EL (cell line): ENCODE measurements at places on chromosomes 13 and 19.
A peak's percentile ranks its signal among the peaks of the same experiment; 100 is the strongest.

- DNase-seq, result no peak
Observed at GRCh38 chr19:3976495-3977241, 5.8 kb upstream of the DAPK3 start.

DNA sequence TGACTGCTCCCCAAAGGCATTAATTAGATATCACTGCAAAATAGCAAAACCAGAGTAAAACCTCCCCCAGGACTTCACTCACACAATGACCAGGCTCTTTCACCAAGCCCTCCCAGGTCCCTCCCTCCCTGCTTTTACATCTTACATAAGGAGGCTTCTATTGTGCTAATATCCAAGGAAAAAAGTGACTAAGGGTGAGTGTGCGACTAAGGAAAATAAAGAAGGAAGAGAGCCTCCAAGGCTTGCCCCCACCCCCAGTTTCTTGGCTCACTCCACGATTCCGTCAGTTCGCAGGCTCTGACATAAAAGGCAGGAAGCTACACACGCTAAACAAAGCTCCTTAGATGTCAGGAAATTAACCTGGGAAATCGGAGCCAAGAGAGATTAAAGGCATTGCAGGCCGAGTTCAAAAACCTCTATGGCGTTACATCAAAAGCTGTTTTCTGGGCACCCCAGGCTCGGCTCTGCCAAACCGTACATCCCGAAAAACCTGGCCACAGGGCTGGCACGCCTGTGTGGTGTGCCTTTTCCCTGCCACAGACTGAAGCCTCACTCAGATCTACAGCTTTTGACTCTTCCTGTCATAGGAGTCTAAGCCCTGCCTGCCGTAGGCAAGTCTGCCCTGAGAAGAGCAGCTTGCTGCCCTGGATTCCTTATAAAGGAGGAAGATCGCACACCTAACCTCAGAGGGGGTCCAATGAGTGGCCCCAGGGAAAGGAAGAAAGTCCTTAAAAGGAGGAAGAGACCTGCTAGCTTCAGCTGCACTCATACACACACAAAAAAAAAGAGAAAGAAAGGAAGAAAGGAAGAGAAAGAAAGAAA, 67.0 kb upstream of the SERP2 start:
- peak; percentile 94 for DNase-seq

GRCh38 chr13:29567411-29567810, 28.1 kb downstream of the SLC7A1 start:
- no peak for DNase-seq

DNA sequence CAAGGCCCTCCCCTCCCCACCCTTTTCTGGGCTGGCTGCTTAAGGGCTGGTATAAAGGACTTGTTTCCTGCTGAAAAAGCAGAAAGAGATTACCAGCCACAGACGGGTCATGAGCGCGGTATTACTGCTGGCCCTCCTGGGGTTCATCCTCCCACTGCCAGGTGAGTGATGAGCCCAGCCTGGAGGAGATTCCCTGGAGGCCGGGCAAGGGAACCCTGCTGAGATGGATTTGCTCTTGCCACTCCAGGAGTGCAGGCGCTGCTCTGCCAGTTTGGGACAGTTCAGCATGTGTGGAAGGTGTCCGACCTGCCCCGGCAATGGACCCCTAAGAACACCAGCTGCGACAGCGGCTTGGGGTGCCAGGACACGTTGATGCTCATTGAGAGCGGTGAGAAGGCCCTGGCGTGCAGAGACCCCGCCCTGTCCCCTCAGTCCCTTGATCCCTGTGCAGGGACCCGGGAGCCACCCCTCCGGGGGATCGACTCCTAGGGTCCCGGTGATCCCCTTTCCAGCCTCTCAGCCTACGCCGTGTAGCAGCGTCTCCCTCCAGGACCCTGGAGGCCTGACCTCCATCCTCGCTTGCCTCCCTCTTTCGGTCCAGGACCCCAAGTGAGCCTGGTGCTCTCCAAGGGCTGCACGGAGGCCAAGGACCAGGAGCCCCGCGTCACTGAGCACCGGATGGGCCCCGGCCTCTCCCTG, at the start of gene CD177:
CD177 (plus strand) TSS at position 81 of the 699 bp plus-strand sequence; CDS start at position 110, 29 bp downstream.
- no peak for DNase-seq

DNA sequence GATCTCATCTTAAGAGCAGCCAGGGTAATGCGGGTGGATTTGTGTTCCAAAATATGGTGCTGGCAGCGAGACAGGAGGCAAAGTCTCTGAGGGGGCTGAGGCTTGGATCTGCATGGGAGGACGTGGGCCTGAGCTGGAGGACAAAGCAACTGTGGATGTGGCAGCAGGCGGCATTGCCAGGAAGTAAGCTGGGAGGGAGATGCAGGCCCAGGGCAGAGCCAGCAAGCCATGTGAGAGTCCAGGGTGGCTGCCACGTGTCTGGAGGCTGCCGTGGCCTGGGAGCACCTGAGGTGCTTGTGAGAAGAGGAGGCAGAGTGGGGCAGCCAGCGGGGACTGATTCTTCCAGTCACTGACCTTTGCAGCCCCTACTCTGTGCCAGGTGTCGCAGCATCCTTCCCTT, 52.0 kb downstream of the DPF1 start:
- no peak for DNase-seq

- peak; percentile 14 for DNase-seq
Observed at GRCh38 chr13:94308832-94309231, 170.7 kb downstream of the DCT start.

GRCh38 chr13:107185889-107186288, 618.0 kb upstream of the ARGLU1 start:
- no peak for DNase-seq

DNA sequence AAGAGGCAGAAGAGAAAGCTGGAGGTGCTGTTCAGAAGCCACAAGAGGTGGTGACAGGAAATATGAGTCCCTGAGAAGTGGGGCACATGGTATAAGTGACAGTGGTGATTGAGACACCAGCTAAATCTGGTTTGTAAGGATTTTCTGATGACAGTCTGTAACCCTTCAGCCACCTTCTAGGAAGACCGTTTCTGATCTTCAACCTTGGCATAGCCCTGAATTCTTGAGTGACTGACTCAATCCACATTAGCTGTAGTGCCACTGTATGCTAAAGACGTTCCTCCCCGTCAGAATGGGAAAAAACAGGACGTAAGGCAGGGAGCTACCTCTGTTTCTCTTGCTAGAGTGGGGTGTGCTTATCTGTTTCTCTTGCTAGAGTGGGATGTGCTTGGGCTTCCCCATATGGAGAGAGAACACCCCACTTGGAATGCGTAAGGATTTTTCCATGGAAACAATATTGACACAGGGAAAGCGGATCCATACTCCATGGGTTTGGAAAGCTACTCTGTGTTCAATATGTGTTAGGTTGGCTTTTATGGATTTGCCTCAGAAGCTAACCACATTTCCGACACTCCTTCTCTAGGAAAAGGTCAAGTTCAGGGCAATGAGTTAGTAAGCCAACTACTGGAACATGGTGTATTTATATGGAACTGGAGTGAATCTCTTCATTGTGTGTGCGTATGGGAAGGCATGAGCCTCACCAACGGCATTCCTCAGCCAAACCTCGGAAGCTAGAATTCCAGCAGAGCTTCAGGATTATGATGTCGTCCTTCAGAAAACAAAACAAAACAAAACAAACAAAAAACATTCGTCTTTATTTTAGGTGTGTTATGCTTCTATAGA, 948.8 kb upstream of the SLC10A2 start:
- no peak for DNase-seq

DNA sequence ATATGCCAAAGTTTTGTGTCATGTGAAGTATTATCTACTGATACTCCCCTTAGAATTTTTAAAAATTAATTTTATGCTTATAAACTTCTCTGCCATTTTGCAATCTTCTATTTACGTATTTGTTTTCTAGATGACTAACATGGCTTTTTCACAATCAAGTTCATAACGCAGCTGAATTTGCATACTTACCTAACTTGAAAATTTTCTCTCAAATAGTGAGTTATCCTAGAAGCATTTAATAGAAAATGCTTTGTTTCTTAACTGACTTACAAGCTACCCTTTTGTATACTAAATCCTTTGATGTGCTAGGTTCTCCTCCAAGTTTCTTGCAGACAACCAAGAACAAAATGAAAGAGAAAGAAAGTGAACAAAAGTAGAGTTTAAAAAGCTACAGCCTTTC, 683.5 kb downstream of the LIG4 start:
- no peak for DNase-seq
